ENCODE measurements at places on chromosomes 1 and 21. TPM values are rescaled to one million over a fixed set of nuclear protein-coding genes. Genes with fewer than 3 reads are reported as not detected.

The NPL gene
- 2.4 TPM for total RNA-seq

The PROK1 gene
- not detected for total RNA-seq

DNA sequence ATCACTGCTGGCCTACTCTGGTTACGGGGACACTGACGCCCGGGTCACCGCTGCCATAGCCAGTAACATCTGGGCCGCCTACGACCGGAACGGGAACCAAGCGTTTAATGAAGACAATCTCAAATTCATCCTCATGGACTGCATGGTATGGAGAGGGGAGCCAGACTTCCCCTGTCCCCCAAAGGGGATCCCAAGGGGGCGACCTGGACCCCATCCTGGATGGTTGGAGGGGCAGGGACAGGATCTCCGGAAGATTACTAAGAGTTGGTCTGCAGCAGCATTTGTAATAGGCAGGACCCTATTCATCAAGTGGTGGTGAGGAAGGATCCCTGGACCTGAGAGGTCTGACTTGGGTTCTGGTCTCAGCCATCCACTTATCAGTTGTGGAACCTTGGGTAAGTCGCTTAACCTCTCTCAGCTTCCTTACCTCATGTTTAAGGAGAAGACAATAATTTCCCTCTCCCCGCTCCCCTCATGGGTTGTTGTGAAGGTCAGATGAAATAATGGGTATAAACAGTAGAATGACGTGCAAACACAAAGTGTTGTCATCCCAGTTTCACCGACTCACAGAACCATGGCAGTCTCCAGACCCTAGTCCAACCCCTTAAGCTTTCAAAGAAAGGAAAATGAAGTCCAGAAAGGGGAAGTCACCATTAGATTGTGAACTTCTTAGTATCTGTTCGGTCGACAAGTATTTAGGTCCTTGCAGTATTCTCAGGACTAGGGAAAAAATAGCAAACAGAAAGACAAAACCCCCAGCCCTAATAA lies 883 bp downstream of the LAMTOR2 start:
- no peak for DNase-seq

GRCh38 chr1:222053790-222054294 lies 312.0 kb upstream of the DUSP10 start:
- DNase-seq, result no peak

DNA sequence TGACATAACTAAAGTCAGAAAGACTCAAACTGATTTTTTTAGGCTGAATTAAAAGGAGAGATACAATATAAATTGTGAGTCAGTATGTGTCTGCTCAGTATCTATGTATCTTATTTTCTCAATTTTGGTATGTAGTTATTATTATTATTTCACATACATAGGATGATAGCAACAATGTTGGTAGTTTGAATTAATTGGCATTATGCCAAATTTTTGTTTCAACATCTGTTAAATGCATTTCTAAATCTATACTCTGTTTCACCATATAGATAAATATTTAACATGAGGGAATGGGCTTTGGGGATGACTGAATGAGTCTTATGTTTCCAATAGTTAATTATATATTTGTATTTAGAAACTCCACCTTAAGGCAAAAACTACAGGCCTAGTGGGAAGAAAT lies 12.6 kb upstream of the HMCN1 start:
- DNase-seq, result no peak

GRCh38 chr1:93453911-93454310 lies 6.0 kb downstream of the FNBP1L start:
- DNase-seq, result no peak

GRCh38 chr1:28278763-28279162 lies 19.4 kb downstream of the SESN2 start:
- DNase-seq, result no peak

GRCh38 chr21:40683349-40683748 lies 163.6 kb downstream of the DSCAM start:
- no peak for DNase-seq

DNA sequence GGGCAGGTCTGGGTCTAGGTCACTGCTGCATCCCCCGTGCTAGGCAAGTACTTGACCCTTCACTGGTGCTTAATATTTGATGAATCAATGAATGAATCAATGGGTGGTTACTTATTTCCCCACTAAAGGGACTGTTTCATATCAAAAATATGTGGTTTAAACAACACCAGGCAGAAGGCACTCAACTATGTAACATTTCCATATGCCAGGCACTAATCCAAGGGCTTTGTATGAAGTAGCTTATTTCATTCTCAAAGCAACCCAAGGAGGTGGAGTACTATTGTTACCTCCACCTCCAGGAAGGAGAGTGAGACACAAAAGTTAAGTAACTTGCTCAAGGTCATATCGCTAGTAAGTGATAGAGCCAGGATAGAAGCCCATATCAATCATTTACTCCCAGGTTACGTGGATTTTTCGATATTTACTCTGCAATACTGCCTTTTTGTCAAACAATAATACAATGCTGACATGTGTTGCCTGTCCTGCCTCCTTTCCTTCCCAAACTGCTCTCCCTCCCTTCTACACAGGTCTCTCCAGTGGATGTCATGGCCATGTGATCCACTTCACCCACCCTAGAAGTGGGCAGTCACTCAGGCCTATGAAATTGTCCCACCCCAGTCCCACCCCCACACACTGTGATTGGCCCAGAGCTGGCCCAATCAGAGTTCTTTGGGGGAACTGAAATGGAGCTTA lies 142.8 kb downstream of the ETS2 start:
- DNase-seq, result no peak

All from SJSA1 (cell line).